Left lung (tissue), 14 donors: ENCODE measurements at places on chromosomes 2 and 18. TPM values are rescaled to one million over a fixed set of nuclear protein-coding genes. Genes with fewer than 3 reads are reported as not detected.

The SATB2 gene
- polyA plus RNA-seq: 3.3 TPM

The NEU4 gene
- polyA plus RNA-seq: 0.43 TPM

The TEX44 gene
- not detected for polyA plus RNA-seq

The TBR1 gene
- 0.04 TPM for polyA plus RNA-seq

The KCNF1 gene
- 1.3 TPM for polyA plus RNA-seq

The PDE1A gene
- 12.1 TPM for polyA plus RNA-seq

The FAM237A gene
- polyA plus RNA-seq: not detected

The MAL gene
- polyA plus RNA-seq: 1.8 TPM

The MC2R gene
- polyA plus RNA-seq: not detected

The SERPINB10 gene
- polyA plus RNA-seq: 0.30 TPM

The SERPINB13 gene
- polyA plus RNA-seq: not detected

The ABHD3 gene
- polyA plus RNA-seq: 32.5 TPM

The STARD6 gene
- polyA plus RNA-seq: 0.42 TPM

The GKN2 gene
- polyA plus RNA-seq: 1.5 TPM

The EML6 gene
- polyA plus RNA-seq: 1.2 TPM

The SUPT7L gene
- 62.5 TPM for polyA plus RNA-seq
